ENCODE measurements at places on chromosomes 4 and X. TPM values are rescaled to one million over a fixed set of nuclear protein-coding genes. Genes with fewer than 3 reads are reported as not detected.

The RAPGEF2 gene
- 122 TPM for total RNA-seq

The MSANTD1 gene
- total RNA-seq: 7.3 TPM

The PWWP3B gene
- 0.69 TPM for total RNA-seq

The PRSS12 gene
- total RNA-seq: 27.2 TPM

The SMIM10 gene
- total RNA-seq: 2.3 TPM

The ASB9 gene
- total RNA-seq: 3.4 TPM

GRCh38 chr4:106096454-106096853, 201.2 kb downstream of the NPNT start:
- DNase-seq: no peak
- no peaks in the 10 kb centered on the region for H3K4me1 ChIP-seq
- peaks cover 9% of the 10 kb centered on the region for H3K36me3 ChIP-seq
- no peak overlapping the region for H3K27ac ChIP-seq
- H3K4me3 ChIP-seq: no peak overlapping the region

DNA sequence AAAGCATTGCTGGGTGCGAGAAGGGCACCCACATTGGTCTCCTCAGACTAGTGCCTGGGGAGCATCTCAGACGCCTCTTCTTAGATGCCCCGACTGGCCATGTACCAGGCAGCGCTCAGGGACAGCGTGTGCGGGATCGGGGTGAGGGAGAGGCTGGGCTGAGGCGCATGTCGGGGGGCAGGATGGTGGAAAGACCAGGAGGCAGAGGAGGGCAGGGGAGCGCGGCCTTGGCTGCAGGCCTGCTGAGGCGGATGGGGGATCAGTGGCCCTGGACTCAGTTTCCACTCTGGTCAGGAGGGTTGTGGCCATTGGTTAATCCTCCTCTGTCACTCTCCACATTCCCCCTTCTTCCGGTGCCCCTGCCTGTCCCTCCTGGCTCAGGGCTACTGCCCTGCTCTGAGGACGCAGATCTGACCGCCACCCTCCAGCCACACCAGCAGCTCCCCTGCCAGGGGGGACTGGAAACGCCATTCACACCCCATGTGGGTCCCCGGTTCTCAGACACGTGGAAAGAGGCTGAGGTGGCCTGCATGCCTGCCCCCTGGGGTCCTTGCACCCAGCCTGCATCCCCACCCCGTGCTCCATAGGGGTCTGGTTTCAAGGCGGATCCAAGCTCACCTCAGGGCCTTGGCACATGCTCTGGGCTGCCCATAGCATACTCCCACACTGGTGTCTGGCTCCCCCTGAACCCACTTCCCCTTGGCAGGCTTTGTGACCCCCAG, 105.9 kb downstream of the CPZ start:
- no peaks in the 10 kb centered on the region for H3K4me1 ChIP-seq
- no peak overlapping the region for H3K27ac ChIP-seq
- no peak for DNase-seq
- no peak overlapping the region for H3K4me3 ChIP-seq

- no peaks in the 10 kb centered on the region for H3K27me3 ChIP-seq
- H3K4me3 ChIP-seq: no peak overlapping the region
- peak; percentile 37 for DNase-seq
- no peaks in the 10 kb centered on the region for H3K4me1 ChIP-seq
- H3K27ac ChIP-seq: no peak overlapping the region
Observed at GRCh38 chr4:170047771-170048354, 21.7 kb upstream of the MFAP3L start.

- H3K36me3 ChIP-seq: no peaks in the 10 kb centered on the region
- H3K27me3 ChIP-seq: no peaks in the 10 kb centered on the region
- no peaks in the 10 kb centered on the region for H3K4me1 ChIP-seq
- no peak overlapping the region for H3K27ac ChIP-seq
- no peak for DNase-seq
- H3K4me3 ChIP-seq: no peak overlapping the region
Observed at GRCh38 chr4:45317276-45317675, 590.9 kb upstream of the GNPDA2 start.

DNA sequence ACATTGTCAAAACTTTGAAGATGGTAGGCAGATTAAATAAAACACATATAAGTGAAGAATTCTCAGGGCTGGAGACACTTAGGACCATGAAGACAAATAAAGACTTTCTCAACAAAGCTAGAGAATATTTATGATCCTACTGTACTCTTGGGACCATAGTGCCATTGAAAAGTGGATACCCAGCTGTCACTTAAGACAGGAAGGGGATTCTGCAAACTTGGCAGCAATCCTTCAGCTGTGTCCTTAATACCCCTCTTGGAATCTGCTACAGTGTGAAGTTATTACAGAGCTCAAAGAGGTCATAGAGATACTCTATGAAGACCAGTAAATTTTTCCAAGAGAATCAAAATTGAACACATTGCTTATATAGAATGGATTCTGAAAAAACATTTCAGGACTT, 24.3 kb downstream of the PDE5A start:
- no peaks in the 10 kb centered on the region for H3K36me3 ChIP-seq
- no peak overlapping the region for H3K4me3 ChIP-seq

DNA sequence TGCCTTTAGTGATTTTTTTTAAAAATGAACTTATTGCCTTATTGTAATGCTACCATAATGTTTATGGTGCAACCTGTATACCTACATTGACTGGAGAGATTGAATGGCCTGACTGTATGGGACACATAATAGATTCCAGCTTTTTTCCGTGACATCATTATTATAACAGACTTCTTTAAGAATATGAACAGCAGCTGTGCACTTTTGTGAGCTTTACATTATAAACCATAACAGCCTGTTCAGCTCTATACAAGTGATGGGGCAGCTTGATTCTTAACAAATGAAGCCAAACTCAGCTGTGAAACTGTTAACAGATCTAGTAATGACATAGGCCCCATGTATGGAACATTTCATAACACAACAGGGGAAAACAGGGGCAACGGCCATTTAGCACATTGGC, 187.0 kb downstream of the BMPR1B start:
- H3K36me3 ChIP-seq: no peaks in the 10 kb centered on the region
- H3K27ac ChIP-seq: no peak overlapping the region
- H3K4me1 ChIP-seq: no peaks in the 10 kb centered on the region
- H3K4me3 ChIP-seq: no peak overlapping the region

DNA sequence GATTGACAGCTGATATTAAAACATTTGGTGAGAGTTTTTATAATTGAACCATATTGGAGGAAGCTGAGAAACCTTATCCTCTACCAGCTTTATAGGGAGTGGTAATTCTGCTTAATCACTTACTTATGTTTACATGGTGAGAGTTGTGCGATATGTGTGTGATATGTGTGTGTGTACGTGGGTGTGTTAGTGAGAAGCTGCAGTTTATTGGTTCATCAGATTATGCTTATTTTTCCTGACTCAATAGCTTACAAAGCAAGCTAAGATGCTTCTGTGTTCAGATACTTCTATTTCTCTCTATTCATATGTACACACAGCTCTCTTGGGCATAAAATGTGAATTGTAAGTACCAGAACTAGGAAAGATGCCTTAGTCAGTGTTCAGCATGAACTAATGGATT, 343.7 kb downstream of the GRIA2 start:
- DNase-seq: no peak
- H3K36me3 ChIP-seq: no peaks in the 10 kb centered on the region
- H3K4me1 ChIP-seq: no peaks in the 10 kb centered on the region
- H3K27ac ChIP-seq: no peak overlapping the region
- H3K4me3 ChIP-seq: no peak overlapping the region
- H3K27me3 ChIP-seq: no peaks in the 10 kb centered on the region

DNA sequence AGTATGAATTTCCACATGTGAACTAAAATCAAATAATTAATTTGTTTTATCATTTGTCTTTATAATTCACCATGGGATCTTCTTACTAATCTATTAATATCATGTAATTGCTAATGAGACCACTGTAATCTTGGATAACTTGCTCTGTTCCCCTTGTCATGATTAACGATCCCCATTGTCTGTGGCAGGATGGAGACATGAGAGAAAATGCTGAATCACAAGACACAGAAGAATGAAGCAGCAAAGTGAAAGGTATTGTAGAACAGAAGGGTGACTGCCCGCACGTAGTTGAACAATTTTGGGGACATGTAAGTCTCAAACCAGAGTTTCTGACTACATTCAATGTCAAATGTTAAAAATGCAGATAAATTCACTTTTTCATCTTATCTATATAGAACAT, 135.2 kb downstream of the EPHA5 start:
- no peaks in the 10 kb centered on the region for H3K27me3 ChIP-seq
- no peak for DNase-seq
- H3K4me3 ChIP-seq: no peak overlapping the region
- no peak overlapping the region for H3K27ac ChIP-seq

- no peaks in the 10 kb centered on the region for H3K36me3 ChIP-seq
- no peaks in the 10 kb centered on the region for H3K4me1 ChIP-seq
Observed at GRCh38 chr4:6123116-6123515, 77.2 kb downstream of the JAKMIP1 start.

GRCh38 chr4:14583331-14583730, 418.9 kb upstream of the CPEB2 start:
- no peak overlapping the region for H3K27ac ChIP-seq
- no peak overlapping the region for H3K4me3 ChIP-seq
- no peak for DNase-seq
- H3K4me1 ChIP-seq: no peaks in the 10 kb centered on the region
- no peaks in the 10 kb centered on the region for H3K36me3 ChIP-seq

DNA sequence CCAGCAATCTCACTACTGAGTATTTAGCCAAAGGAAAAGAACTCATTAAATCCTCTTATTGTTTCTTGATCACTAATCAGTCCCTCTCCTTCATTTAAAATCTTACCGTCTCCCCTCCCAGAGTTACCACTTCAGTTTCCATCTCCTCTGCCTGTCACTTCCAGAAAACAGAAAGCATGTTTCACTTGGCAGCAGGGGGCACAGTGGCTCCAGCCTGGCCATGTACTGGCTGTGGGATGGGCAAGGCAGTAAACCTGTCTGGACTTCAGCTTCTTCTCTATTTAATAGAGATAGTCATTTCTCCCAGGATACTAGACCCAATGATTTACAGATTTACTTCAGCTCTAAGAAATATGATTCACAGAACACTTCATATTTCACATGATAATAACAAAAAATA, 63.2 kb downstream of the CD40LG start:
- no peak overlapping the region for H3K4me3 ChIP-seq
- peaks cover 13% of the 10 kb centered on the region for H3K36me3 ChIP-seq
- H3K27me3 ChIP-seq: no peaks in the 10 kb centered on the region
- no peak overlapping the region for H3K27ac ChIP-seq
- peak; percentile 31 for DNase-seq

DNA sequence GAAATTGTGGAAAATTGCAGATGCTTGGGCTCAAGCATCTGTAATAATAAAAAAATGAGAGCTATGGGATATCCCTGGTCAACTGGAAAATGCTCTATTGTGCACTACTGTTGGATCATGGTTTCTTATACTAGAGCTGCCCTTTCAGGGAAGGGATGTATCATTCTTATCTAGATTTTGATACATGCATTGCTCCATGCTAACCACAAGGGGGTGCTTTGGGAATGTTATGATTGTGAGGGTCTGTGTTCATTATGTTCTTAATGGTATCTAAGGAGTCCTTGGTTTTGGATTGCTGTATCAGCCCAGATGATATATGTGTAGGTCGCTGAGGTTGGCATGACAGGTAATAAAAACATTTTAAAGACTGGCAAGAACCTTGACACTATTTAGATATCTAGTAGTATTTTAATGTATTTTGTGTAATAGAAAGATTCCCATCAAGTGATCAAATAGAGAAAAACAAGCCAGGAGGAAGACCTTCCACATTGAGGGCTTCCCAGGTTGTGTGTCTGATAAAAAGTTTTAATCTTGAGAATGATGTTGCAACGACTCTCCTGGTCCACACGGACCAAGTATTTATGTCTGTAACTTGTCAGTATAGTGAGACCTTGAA, 49.2 kb upstream of the TLR2 start:
- no peaks in the 10 kb centered on the region for H3K27me3 ChIP-seq
- peaks cover 3% of the 10 kb centered on the region for H3K36me3 ChIP-seq
- no peaks in the 10 kb centered on the region for H3K4me1 ChIP-seq

DNA sequence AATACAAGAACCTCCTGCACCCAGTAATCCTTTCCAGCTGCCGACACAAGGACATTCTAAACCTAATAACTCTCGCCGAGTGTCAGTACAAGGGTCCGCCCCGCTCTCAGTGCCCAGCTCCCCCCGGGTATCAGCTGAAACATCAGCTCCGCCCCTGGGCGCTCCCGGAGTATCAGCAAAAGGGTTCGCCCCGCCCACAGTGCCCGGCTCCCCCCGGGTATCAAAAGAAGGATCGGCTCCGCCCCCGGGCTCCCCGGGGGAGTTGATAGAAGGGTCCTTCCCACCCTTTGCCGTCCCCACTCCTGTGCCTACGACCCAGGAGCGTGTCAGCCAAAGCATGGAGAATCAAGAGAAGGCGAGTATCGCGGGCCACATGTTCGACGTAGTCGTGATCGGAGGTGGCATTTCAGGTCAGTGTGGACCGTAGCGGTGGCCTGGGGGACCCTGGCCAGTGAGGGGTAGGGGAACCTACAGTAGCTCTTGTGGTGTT, at the start of gene MAOA:
MAOA (plus strand) TSS at position 295 of the 490 bp plus-strand sequence; CDS start at position 338, 43 bp downstream.
- H3K4me1 ChIP-seq: no peaks in the 10 kb centered on the region
- H3K27ac ChIP-seq: peak within 1 kb of the TSS; percentile 90
- H3K4me3 ChIP-seq: peak within 1 kb of the TSS; percentile 60
- no peaks in the 10 kb centered on the region for H3K27me3 ChIP-seq
- no peaks in the 10 kb centered on the region for H3K36me3 ChIP-seq

DNA sequence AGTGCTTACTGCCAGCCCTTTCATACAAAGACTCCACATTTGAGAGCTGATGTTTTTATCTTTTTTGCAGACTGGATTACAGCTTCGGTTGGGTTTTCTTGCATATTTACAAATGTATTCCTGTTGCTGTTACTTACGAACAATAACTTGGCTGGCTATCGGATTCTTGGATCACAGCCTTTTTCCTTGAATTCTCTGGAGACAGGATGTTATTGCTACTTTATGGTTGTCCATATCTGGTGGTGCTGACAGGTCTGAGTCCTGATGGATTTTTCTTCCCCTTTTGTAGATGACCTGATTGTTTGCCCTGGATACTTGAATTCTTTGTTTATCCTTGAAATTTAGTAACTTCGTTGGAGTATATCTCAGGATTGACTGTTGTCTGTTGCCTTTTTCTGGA, 77.7 kb downstream of the PDK3 start:
- DNase-seq: no peak
- peaks cover 3% of the 10 kb centered on the region for H3K4me1 ChIP-seq
- H3K27ac ChIP-seq: peak overlapping the region; percentile 58
- H3K27me3 ChIP-seq: no peaks in the 10 kb centered on the region
- no peaks in the 10 kb centered on the region for H3K36me3 ChIP-seq
- no peak overlapping the region for H3K4me3 ChIP-seq

GRCh38 chrX:136866337-136867095, 14.0 kb downstream of the RBMX start:
- no peak overlapping the region for H3K4me3 ChIP-seq
- peaks cover 17% of the 10 kb centered on the region for H3K36me3 ChIP-seq
- H3K4me1 ChIP-seq: no peaks in the 10 kb centered on the region
- no peaks in the 10 kb centered on the region for H3K27me3 ChIP-seq

GRCh38 chr4:2837110-2837903, 6.3 kb upstream of the ADD1 start:
- DNase-seq: peak; percentile 21
- no peaks in the 10 kb centered on the region for H3K27me3 ChIP-seq
- H3K27ac ChIP-seq: peak overlapping the region; percentile 76
- peaks cover under 1% of the 10 kb centered on the region for H3K36me3 ChIP-seq
